ENCODE measurements at places on chromosomes 6 and 20.

DNA sequence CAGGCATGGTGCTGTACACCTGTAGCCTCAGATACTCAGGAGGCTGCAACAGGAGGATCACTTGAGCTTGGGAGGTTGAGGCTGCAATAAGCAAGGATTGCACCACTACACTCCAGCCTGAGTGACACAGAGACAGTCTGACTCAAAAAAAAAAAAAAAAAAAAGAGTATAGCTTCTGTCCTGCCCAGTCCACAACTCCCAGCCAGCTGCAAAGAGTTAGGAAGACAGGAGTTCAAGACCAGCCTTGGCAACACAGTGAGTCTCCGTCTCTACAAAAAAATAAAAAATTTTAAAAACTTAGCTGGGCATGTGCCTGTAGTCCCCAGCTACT, 28.3 kb upstream of the TLDC2 start:
- DNase-seq = peak; percentile 76

DNA sequence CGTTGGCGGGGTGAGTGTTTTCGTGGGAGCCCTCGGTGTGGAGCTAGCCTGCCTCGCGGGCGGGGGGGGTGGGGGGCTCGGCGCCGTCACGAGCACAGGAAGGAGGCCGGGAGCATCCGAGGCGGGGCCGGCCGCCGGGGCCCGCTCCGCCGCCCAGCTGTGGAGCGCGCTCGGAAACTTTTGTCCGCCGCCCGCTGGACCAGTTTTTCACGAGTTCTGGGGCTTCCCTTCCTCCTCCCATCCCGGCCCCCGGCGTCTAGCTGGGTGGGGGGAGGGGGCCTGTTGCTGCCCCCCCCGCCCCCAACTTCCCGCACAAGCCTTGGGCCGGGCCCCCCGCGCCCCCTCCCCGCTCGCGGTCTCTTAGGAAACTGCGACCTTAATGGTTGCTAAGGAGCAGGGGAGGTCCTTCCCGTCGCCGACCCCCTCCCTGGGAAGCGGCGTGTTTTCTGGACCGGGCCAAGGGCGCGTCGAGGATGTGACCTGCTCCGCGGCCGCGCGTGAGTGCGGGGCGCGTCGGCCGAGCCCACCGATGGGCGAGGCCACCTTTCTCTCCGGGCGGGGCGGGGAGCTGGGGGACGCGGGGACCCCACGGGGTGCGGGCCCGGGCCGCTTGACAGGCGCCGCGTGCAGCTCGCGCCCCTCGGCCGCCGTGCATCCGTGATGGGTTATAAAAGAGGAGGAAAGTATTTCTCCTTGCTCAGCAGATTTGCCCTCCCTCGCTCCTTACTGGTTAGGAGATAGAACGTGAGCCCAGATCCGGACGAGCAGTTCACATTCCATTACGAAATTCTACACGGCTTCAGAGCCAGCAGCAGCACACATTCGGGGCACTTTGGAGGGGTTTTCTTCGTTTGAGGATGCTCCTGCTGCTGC, 1.4 kb downstream of the RREB1 start:
- DNase-seq = peak; percentile 92

GRCh38 chr6:109239651-109240321, 142.5 kb downstream of the CD164 start:
- peak; percentile 80 for DNase-seq

DNA sequence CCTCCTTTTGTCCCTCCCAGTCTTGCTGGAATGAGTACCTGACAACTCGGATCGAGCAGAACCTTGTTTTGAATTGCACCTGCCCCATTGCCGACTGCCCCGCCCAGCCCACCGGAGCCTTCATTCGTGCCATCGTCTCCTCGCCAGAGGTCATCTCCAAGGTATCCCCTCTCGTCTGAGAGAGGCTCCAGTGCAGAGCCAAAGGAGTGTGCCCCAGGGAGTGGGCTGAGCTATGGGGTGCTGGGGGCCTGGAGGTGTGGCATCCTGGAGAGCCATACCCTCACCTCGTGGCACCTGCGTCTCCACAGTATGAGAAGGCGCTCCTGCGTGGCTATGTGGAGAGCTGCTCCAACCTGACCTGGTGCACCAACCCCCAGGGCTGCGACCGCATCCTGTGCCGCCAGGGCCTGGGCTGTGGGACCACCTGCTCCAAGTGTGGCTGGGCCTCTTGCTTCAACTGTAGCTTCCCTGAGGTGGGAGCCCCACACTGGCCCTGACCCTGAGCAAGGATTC, 8.8 kb downstream of the DNPH1 start:
- DNase-seq = no peak

DNA sequence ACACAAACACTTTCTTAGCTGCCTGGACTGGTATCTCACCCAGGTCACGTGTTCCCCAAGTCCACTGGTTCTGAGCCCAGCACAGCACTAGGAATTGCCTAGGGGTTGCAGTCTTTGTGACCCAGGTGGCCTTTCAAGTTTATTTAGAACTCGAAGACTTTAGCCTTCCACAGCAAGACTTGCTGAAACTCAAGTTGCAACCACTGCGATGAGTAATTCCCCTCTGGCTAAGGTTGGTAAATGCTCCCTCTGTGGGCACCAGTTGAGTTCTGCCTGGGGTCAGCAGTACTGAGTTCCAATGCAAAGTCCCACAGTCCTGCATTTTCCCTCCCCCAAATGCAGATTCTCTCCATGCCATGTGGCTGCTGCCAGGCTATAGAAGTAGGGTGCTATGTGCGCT, 77.6 kb upstream of the MOCS1 start:
- no peak for DNase-seq

- DNase-seq = peak; percentile 77
Measured at GRCh38 chr6:9540534-9541126, 874.2 kb downstream of the TFAP2A start.

GRCh38 chr6:149723771-149724417, 6.0 kb upstream of the LATS1 start:
- DNase-seq = peak; percentile 92

DNA sequence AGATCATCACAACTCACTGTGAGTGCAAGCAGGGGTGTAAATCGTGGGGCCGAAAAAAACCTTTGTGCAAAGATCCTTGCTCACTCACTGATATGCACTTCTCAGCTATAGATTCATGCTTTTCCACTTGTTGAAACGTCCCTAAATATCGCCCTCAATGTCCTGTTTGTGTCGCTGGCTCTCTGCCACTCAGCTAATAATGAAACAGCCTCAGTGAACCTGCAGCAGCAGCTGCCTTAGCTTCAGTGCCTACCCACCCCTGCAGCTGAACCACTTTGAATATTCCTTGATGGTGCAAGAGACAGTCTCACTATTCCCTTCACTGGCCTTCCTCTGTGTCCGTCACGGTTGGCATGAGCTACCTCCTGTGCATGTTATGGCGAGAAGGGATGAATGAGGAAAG, 128.9 kb upstream of the NAA20 start:
- no peak for DNase-seq

- DNase-seq = no peak
Measured at GRCh38 chr6:6804843-6805615, 216.5 kb downstream of the LY86 start.

DNA sequence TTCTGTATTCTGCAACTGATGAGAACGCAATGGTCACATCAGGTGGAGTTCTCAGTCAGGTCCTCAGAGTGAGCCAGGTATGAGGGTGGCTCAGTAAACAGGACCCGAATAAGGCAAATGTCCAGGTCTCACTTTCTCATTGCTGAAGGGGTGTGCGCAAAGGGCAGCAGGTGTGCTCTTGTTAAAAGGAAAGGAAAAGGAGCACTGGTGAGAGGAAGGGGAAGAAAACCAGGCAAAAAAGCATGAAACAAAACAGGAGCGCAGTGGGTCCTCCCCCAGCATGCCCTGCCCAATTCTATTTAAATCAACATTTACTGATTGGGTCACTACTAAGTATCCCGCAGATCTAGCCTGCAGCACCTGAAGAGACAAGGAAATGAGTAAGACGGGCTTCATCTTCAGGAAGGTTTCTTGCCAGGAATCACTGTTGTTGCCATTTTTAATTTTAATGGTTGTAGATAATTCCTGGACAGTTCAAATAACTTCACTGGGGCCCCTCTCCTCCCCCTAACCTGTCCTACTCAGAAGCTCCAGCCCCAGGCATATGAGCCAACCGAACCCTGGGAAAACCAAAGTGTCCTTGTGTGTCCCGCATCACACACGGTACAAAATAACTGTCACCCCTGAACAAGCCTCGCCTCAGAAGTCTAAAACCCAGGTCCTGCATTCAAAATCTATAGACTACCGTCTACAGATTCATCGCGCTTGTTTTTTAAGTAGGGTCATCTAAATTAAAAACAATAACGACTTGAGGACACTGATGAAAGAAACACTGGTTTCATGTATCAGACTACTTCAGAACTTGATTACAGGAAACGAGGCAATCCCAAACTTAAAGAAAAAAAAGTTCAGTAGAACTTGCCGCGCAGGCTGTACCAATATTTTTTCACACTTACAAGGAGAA, 980 bp downstream of the MBOAT1 start:
- DNase-seq = peak; percentile 51

DNA sequence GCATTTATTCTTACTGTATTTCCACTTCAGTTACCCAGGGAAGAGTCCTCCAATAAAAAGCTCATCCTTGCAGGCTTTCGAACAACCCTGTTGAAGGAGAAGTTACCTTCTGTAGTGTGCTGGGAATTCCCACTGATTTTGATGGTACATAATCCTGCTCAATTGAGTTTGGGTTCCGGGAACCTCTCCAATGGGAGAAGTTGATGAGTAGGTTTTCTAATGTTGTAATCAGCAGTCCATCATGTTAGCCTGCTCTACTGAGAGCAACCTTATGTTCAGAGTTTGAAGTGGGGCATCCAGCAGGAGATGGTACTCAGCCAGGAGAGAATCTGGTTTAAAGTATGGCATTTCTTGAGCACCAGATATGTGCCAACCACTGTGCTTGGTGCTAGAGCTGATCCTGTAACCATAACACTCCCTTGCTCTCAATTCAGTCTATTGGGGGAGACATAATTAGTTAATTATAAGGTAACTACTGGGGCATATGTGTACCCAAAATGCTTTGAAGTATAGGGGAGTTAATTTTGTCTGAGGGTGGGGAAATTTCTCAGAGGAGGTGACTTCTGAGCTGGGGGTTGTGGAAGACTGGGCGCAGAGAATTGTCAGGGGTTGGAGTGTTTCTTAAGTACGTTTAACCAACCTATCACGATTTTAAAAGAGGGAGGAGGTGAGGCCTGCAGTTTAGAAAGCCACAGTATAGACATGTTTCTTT, 2.1 kb downstream of the TOP1 start:
- peak; percentile 62 for DNase-seq

- DNase-seq = no peak
Measured at GRCh38 chr20:62322492-62323041, 19.8 kb downstream of the ADRM1 start.

- DNase-seq = no peak
Measured at GRCh38 chr6:65637289-65638046, 69.6 kb downstream of the EYS start.

DNA sequence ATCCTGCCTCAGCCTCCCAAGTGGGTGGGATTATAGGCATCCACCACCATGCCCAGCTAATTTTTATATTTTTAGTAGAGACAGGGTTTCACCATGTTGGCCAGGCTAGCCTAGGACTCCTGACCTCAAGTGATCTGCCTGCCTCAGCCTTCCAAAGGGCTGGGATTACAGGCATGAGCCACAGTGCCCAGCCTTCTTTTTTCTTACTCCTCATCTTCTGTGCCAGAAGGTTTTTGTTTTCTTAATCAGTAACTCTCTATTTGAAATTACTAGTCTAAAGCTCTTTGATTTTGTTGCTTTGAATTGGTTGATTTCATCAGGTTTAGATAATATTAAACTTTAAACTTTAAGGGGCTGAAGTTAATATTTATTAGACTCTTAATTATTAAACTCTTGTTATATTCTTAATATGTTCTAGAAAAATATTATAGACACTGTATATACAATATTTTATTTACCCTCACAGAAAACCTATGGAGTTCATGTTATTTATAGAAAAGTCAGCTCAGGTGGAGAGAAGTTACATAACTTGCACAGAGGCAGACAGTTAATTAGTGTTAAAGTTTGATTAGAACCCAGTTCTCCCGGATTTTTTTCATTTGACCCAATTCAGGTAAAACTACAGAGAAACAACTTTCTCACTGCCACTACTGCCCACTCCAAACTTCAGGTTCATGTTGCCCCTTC, 177.4 kb upstream of the SGK1 start:
- DNase-seq = no peak

GRCh38 chr6:90068703-90069523, 174.6 kb downstream of the GJA10 start:
- DNase-seq = no peak
